ENCODE measurements at places on chromosomes 6 and 20. TPM values are rescaled to one million over a fixed set of nuclear protein-coding genes. Genes with fewer than 3 reads are reported as not detected.
A peak's percentile ranks its signal among the peaks of the same experiment; 100 is the strongest.

The RAET1E gene
- total RNA-seq: 0.45 TPM

The CRISP2 gene
- not detected for total RNA-seq

The OR2J3 gene
- not detected for total RNA-seq

The RIPPLY2 gene
- not detected for total RNA-seq

The SENP6 gene
- total RNA-seq: 76.5 TPM

The PHACTR2 gene
- total RNA-seq: 47.3 TPM

The NNAT gene
- total RNA-seq: 0.82 TPM

DNA sequence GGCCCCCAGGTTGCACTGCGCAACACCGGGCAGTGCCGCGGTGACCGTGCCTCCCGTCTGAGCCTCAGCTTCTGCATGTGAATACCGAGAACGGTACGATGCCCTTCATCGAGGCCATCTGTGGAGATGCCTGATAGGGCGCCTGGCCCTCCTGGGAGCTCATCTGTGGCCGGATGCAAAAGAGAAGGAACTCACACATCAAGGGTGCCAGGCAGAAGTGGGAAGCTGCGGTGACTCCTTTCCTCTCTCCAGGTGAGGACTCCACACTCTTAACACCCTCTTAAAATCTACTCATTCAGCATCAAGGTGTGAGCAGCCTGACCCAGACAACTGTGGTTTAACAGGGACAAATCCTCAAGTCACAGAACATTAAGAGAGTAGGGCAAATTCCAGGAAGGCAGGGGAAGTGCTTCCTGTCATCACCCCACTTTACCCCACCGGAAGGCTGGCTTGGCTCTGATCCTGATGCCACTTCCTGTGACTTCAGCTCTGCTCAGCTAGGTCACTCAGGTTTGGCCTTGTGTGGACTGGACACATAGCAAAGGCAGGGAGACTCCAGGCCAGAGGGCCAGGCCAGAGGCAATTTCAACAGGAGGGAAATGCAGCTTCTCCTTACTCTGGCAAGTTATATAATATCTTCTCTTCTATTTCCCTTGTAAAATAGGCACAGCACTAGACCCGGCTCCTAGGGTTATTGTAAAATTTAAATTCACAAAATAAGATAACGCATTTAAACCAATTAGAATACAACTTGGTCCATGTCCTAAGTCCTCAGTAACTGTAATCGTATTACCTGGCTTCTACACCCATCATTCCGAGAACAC lies 69.4 kb downstream of the CPNE5 start:
- DNase-seq: no peak

- DNase-seq: no peak
Measured at GRCh38 chr6:160253292-160253691, 5.3 kb downstream of the SLC22A2 start.

- peak; percentile 87 for DNase-seq
Measured at GRCh38 chr6:132919045-132919860, 104.9 kb downstream of the RPS12 start.

GRCh38 chr20:37845241-37845681 lies 57.7 kb upstream of the VSTM2L start:
- peak; percentile 77 for DNase-seq

GRCh38 chr20:60467771-60468170 lies 509.5 kb downstream of the CDH26 start:
- no peak for DNase-seq

GRCh38 chr6:116359131-116359530 lies 11.6 kb upstream of the DSE start:
- no peak for DNase-seq

DNA sequence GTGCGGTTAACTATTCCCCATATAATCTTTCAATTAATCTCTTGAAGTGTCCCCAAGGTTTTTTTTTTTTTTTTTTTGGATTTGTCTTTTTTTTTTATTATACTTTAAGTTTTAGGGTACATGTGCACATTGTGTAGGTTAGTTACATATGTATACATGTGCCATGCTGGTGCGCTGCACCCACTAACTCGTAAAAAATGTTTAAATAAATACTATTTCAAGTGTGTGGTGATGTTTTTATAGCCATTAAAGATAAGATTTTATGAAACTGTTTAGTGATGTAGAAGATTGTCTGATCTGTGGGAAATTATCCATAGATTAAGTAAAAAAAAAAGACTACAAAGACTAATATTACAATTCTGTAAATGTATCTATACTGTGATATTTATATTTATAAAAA lies 12.6 kb upstream of the HLA-DQA1 start:
- DNase-seq: no peak

DNA sequence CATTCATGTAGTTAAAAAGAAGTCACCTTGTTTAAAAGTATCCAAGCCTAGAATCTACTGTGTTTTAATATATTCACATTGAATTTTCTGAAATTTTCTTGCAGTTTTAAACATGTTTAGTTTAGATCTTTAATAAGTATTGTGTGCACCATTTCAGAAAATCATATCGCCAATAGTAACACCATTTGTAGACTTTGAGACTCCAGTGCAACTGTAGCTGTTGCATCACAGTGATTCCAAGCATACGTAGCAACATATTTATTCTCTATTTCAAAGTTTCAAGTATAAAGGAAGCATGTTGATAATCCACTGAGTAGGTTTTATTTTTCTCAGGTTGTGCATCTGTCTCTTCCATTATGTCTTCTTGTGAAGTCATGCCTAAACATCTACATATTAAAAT lies 46.4 kb downstream of the HMGN3 start:
- no peak for DNase-seq

GRCh38 chr6:116217069-116217468 lies 36.8 kb downstream of the TSPYL4 start:
- DNase-seq: no peak

- DNase-seq: no peak
Measured at GRCh38 chr6:123855506-123855905, 51.8 kb downstream of the NKAIN2 start.

DNA sequence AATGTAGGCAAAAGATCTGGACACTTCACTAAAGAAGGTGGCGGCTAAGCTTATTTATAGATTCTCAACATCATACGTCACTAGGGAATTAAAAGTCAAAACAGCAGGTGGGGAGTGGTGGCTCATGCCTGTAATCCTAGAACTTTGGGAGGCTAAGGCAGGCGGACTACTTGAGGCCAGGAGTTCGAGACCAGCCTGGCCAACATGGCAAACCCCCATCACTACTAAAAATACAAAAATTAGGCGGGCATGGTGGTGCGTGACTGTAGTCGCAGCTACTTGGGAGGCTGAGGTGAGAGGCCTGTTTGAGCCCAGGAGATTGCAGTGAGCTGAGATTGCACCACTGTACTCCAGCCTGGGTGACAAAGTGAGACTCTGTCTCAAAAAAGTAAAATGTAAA lies 74.6 kb downstream of the GPX5 start:
- DNase-seq: no peak
